ENCODE measurements at places on chromosomes 2 and 18.

DNA sequence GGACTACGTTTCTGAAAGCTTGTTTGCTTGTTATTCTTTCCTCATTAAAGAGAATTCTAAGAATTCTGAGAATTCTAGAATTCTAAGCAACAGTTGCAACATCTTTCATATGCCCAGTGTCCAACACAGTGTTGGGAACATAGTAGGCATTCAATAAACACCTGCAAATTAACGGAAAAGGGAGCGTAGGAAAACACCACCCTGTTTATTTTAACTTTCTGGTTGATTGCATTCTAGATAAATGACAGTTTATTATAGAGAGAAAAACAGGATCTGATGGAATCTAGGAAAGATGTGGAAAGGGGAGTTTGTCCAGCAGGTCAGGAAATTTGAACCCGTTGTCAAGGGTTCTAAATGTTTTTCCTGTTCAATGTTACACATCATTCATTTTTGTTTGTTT, 24.2 kb upstream of the EFEMP1 start:
- DNase-seq, result no peak

DNA sequence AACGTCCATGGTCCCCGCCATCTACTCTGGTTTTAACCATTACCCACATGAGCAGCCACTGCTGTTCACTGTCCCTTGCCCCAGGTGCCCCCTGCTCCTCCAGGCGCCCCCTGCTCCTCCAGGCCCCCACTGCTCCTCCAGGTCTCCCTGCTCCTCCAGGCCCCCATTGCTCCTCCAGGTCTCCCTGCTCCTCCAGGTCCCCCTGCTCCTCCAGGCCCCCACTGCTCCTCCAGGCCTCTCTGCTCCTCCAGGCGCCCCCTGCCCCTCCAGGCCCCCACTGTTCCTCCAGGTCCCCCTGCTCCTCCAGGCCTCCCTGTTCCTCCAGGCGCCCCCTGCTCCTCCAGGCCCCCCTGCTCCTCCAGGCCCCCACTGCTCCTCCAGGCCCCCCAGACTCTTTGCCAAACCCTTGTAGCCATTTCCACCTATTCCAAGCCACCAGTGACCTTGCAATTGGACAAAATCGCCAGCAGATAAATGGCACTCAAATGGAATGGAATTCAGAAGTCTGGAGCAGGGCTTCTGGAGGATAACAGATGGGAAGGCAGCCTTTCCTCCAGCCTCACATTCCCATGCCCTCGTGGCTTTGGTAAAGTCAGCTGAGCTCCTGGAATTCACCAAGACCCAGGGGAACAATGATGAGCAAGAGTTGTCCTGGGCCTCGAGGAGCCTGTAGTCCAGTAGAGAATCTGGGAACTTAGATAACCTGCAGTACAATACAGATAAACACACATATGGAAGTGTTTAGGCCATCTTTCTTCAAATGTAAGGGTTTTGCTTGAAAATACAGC, 13.3 kb upstream of the RPL31 start:
- DNase-seq, result no peak

- no peak for DNase-seq
Observed at GRCh38 chr2:207091928-207092327, 73.8 kb downstream of the KLF7 start.

GRCh38 chr2:183455056-183455455, 330.8 kb downstream of the NUP35 start:
- DNase-seq, result no peak

DNA sequence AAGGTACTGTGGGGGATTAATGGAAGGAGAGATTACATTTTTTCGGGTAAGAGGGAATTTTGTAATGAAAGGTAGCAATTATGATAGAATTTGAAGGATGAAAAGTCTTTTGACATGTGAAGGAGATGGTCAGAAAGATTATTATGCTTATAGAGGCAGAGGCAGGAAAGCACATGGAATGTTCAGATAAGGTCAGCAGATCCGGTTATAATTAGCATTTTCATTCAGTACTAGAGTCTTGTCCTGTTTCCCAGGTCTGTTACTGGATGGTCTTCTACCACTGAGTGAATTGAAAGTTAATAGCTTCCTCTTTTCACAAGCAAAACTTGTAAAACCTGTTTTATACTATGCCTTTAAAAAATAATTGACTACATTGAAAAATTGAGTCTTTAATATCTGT, 116.9 kb downstream of the PHLPP1 start:
- no peak for DNase-seq

- no peak for DNase-seq
Observed at GRCh38 chr2:61059382-61059781, 6.3 kb upstream of the SANBR start.

- no peak for DNase-seq
Observed at GRCh38 chr2:214128040-214128439, 282.8 kb upstream of the VWC2L start.

- no peak for DNase-seq
Observed at GRCh38 chr2:150188800-150189199, 298.7 kb downstream of the RND3 start.

DNA sequence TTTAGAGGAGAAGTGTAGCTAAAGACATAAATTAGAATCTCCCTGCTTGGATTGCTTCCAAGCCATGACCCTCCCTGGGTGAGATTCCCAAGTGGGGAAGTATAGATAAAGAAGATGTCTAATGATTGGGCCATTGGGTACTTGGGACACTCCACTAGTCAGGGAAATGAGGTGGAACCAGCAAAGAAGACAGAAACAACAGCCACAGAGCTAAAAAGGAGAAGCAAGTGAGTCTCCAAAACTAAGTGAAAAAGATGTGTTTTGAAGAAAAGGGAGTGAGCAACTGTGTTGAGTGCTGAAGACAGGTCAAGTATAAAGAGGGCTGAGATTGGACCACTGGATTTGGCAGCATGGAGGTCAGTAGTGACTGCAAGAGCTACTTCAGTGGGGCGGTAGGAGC, 276.7 kb upstream of the STON1 start:
- no peak for DNase-seq

All from SK-N-MC (cell line).